Skeletal muscle tissue (tissue), 5 donors: ENCODE measurements at places on chromosomes 1 and 21. TPM values are rescaled to one million over a fixed set of nuclear protein-coding genes. Genes with fewer than 3 reads are reported as not detected.

Gene RNF2
- 33.4 TPM for total RNA-seq

Gene HES3
- total RNA-seq = not detected

Gene OR2T35
- total RNA-seq = not detected

Gene MAP10
- total RNA-seq = 2.1 TPM

Gene GPR3
- total RNA-seq = under 0.01 TPM

Gene TEX38
- total RNA-seq = not detected

Gene RGS4
- 3.7 TPM for total RNA-seq

Gene PAQR6
- total RNA-seq = 1.0 TPM

Gene ROR1
- 7.8 TPM for total RNA-seq

Gene ZMYND12
- under 0.01 TPM for total RNA-seq
